Frontal cortex (tissue), 4 donors: ENCODE measurements at places on chromosomes 1 and 21.
A peak's percentile ranks its signal among the peaks of the same experiment; 100 is the strongest.

GRCh38 chr1:220717800-220718640, 27.9 kb downstream of the C1orf115 start:
- DNase-seq, result no peak

DNA sequence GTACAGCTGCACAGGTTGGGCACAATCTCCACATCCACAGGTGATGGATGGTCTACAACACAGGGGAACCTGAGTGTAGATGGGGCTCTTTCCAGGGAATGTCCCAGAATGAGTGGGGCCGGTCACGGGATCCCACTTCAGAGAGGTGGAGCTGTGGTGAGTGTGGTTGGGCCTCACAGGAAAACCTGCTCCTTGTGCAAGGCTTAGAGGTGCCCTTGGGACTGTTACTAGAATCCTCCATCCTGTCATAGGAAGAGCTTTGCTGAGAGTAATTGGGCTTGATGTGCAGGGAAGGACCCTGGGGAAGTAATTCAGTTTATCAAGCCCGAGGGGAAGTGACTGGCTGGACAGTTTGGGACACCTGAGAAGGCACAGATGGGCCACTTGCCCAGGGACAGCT, 137.9 kb downstream of the ZSCAN20 start:
- DNase-seq, result no peak

- DNase-seq, result no peak
Observed at GRCh38 chr1:17615157-17615556, 75.7 kb downstream of the ARHGEF10L start.

DNA sequence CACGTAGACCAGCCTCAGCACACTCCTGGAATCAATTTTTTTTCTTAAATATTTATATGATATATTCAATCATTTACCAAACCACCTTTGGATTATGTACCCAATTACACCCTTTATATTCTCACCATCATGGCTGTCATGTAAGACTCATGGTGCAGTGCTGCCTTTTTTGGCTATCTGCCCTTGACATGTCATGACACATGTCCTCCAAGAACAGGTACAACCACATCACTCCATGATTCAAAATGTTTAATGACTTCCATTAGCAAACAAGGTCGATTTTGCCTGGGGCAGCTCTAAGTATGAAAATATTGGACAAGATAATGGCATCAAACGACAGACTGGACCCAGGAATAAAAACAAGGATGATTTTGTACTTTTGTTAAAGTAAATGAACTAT, 861.1 kb upstream of the ADAMTS5 start:
- no peak for DNase-seq

GRCh38 chr1:10671090-10671489, 125.4 kb downstream of the CASZ1 start:
- DNase-seq, result peak; percentile 19

- no peak for DNase-seq
Observed at GRCh38 chr1:222991908-222992307, 151.1 kb downstream of the TLR5 start.

- DNase-seq, result no peak
Observed at GRCh38 chr1:47722909-47723580, 274.1 kb downstream of the TRABD2B start.
